ENCODE measurements at places on chromosomes 12 and 14.

DNA sequence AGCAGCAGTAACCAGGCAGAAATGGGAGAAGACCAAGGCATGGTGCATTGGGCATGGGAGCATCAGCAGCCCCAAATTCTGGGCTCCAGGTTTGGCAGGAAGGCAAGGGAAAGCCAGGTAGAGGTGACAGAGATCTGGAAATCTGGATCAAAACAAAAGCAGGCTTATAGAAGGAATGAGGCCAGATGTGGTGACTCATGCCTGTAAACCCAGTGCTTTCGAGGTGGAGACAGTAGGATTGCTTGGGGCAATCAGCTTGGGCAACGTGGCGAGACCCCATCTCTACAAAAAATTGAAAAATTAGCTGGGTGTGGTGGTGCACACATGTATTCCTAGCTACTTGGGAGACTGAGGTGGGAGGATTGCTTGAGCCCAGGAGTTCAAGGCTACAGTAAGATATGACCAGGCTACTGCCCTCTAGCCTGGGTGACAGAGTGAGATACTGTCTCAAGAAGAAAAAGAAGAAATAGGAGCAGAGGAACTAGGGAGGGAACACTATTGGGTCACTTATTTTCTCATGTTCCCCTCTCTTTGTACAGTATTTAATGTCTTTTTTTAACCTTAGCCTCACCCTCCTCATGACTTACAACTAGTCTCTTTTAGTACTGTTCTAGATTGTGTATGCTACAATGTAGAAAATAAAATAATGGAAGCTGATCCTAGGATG, 25.1 kb downstream of the SLC4A8 start:
- DNase-seq = no peak

DNA sequence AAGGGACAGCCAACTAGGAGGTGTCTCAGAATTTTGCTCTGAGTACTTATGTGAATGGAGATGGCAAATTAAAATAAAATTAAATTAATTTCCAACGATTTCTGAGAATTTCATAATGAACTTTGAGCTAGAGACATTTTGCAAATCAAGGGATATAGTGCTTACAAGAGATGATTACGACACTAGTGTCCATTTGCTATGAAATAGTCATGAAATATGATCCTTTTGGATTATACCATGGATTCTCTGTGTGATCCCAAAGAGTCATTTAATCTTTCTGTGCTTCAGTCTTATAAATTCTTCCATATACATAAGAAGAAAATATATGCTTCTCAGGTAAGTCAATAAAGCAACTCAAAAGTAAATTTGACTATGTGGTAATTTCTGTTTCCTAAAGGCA, 240.6 kb downstream of the SLC25A21 start:
- no peak for DNase-seq

DNA sequence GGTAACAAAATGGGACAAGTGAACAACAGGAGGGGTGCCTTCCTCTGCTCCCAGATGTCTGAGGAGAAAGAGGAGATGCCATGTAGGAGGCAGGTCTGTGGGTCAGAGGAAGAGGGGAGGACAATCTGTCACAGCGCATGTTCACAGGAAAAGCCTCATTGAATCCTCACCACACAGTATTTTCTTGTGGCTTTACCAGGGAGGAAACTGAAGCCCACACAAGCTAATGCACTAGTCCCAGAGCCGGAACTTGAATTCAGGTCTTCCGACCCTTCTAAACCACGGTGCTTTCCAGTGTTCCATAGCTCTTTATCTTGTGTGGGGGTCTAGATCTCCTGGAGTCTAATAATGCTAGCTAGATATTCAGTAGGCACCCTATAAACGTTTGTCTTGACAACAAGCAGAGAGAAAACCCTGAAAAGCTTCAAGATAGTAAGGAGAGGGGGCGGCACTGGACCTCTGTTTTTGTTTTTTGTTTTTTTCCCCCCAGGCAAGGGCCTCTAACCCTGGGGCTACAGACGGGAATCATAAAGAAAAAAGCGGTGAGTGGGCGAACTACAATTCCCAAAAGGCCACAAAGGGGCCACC, 371 bp upstream of the SHMT2 start:
- no peak for DNase-seq

DNA sequence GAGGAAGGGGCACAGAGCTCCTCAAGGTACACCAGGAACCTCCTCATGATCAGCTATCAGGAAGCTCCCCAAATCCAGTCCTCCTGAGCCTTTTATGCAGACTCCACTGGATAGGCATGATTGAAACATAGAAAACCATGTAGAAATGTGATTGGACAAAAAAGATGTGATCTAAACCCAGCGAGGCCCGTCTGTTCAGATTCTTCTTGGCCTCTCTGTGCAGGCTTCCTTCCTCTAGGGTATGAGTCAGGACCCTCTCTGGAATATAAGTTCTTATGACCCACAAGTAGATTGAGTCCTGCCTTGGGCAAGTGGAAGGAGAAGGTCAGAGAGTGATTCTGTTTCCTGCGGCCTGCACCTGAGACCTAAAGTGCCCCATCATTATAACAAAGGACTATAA, 166.3 kb downstream of the PHLDA1 start:
- no peak for DNase-seq

DNA sequence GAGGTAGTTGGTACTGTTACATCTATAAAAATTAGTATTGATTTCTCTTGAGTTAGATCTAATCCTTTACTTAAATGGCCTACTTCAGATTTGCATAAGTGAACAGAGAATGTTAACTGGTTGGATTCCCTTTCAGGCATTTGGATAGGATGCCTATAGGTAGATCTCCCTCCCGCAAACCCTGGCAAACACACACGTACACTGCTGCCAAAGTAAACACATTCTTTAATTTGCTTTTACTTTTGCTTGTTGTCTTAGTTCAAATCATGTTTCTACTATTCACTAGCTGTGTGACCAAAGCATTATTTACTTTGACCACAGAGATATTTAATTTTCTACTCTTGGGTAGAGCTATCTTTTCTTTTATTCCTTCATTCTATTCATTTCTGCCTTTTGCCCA, 936.1 kb upstream of the FBXO33 start:
- no peak for DNase-seq

Data from small intestine (tissue), 16 donors.